T-helper 9 cell (primary cell): ENCODE measurements at places on chromosomes 2 and 18.

DNA sequence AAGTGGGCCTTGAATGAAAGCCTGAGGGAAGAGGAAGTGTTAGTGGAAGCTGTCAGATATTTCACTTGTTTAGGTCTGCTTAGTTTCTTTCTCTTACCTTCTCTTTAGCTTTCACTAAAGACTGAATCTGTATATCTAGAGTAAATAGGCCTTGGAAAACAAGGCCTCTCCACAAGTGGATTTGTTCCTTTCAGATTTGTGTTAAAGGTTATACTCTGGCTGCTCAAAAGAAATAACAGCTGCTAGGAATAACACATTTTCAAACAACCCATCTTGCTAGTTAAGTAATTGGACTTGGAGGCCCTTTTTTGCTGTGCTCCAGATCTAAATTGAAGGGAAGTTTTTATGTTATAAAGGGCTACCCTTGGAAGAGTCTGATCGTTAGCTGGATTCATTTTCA is 236.3 kb downstream of the KIAA1328 start:
- DNase-seq, result no peak

DNA sequence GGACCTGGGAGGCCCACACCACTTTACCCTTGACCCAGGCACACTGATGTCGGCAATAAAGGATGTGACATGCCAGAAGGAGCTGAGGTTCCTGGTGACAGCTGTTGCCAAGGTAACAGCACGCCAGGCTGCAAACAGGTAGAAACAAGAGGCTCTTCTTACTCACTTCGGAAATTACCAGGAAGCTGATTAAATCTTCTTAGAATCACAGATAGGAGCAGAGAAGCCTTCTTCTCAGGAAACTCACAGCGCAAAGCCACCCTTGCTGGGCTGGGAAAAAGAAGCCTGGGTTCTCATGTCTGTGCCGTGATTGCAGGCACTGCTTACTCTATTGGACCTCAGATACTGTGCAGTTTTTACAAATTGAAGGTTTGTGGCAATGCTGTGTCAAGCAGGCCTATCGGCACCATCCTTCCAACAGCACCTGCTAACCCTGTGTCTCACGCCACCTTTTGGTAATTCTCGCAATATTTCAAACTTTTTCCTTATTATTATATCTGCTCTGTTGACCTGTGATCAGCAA is 61.0 kb upstream of the TAF1B start:
- DNase-seq, result peak; percentile 64

DNA sequence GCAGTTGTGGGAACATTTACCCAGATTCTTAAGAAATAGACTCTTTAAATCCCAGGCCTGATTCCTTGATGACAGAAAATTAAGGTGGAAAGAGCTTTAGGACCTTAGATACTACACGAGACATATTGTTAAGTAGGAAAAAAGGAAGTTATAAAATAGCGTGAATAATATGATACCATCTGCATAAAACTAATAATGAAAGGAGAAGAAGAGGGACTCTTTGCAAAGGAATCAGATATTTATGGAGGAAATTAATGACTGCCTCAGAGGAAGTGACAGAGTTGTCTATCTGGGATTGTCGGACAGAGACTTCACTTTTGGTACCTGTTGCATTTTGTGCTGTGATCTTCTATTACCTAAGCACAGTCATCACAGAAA is 20.8 kb downstream of the APCDD1 start:
- DNase-seq, result no peak

DNA sequence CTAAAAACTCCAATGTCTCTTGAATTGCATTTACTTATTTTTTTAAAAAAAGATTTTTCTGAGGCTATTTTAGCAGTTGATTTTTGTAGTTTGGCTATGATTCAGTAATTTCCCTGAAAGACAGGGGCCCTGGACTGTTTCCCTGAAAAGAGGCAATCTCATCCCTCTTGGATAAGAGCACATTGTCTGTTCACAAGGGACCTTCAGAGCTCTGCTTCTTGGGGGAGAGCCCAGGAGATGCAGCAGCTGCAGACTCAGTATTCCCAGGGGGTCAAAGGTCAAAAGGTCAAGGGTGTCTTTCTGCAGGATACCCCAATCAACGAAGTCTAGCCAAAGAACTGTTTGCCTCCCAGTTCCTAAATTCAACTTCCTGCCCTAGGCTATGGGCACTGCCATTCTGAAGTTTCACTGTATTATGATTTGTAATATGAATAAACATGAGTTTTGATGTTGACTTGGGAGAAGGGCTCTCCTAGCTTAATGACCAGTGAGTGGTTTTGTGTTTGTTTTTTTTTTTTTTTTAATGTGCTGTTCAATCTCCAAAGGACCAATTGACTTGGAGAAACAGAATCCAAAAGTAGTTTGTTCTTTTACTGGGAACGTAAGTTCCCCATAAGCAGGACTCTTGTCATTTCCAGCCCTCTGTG is 157.0 kb upstream of the SERPINE2 start:
- no peak for DNase-seq

DNA sequence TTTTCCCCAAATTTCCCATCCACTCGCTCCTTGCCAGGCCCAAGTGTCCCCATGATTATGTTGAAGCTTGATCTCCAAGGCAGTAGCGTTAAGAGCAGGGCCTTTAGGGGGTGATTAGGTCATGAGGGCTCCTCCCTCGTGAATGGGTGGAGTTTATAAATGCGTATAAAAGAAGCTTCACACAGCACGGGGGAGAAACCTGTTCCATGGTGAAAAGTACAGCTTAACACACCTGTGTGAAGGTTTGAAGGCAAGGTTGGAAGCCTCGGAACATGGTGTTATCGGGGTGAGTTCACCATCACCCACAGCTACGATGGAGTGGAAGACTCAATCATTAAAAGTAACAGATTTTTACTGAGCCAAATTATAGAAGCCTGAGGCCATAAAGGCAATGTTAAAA is 137.4 kb upstream of the ALKAL2 start:
- no peak for DNase-seq

DNA sequence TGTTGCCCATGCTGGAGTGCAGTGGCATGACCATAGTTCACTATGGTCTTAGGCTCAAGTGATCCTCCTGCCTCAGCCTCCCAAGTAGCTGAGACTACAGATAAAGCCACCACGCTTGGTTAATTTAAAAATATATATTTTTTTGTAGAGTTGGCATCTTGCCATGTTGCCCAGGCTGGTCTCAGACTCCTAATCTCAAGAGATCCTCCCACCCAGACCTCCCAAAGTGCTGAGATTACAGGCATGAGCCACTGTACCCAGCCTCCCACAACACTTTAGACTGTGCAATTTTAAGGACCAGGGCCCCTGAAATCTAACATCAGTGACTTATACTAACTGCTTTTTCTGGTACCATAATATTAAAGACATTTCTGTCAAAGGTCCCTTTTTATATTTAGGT is 5.2 kb downstream of the TXNDC2 start:
- no peak for DNase-seq

- DNase-seq, result no peak
Measured at GRCh38 chr2:38187541-38188011, 111.6 kb upstream of the CYP1B1 start.

DNA sequence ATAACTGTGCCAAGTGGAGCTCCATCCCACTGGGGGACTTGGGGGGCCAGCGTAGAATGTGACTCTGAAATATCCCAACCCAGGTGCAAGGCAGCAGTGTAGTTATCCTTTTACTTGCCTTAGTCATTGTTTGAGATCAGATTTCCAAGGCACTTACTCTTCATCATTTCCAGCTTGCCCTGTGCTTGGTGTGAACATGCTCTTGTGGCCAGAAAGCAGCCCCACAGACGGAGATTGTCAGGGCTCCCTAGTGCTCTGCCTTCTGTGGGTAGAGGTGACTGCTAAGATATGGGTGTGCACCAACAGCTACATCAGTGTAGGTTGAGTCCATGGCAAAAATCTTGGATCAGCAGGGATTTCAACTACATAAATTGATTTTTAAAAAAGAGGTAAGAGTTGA is 2010.0 kb upstream of the PIK3C3 start:
- no peak for DNase-seq

- DNase-seq, result no peak
Measured at GRCh38 chr2:26429779-26430578, 28.3 kb downstream of the DRC1 start.

- no peak for DNase-seq
Measured at GRCh38 chr2:73249636-73250035, 15.5 kb downstream of the CCT7 start.

GRCh38 chr18:6341709-6342108 is 73.0 kb downstream of the L3MBTL4 start:
- DNase-seq, result no peak

GRCh38 chr2:139556789-139557188 is 776.6 kb upstream of the NXPH2 start:
- no peak for DNase-seq

GRCh38 chr18:58140387-58141325 is 96.6 kb downstream of the NEDD4L start:
- no peak for DNase-seq

- peak; percentile 77 for DNase-seq
Measured at GRCh38 chr2:70984576-70985282, 6.3 kb downstream of the ANKRD53 start.

DNA sequence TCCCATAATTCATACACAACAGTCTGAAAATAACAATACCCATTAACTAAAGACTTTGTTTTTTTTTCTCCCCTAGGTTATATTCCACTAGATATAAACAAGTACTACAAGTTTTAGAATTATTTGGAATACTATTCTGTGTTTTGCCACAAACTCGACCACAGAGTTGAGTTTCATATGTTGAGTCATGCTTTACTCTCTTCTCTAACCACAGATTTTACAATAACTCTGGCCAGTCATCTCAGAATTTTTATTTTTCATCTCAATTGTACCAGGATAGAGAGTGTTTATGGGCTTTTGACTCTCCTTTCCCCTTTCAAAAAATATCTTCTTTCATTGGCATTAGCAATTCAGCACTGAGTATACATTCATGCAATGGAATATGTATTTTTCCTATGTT is 348.7 kb upstream of the GALNT5 start:
- no peak for DNase-seq

- DNase-seq, result no peak
Measured at GRCh38 chr18:58755304-58756010, 84.2 kb downstream of the MALT1 start.

- no peak for DNase-seq
Measured at GRCh38 chr2:198135481-198135934, 331.1 kb downstream of the PLCL1 start.

GRCh38 chr18:59197636-59198035 is 22.3 kb upstream of the GRP start:
- no peak for DNase-seq

DNA sequence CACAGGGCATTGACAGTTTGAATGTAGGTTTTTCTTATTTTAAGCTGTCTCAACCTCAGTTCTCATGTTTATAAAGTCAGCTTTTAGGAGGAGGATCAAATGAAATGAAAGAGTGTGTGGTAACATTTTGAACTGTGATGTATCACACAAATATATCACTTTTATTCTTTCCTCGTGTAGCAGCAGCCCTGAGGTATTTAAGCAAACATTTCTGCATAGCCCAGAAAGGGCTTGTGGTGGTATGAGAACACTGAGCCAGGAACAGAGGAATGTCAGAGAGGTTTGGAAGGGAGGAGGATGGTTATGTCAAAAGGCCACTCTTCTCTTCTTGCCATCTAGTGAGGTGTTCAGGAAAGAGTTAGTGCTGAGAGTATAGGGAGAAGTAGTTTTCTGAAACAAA is 150.2 kb downstream of the PARD3B start:
- no peak for DNase-seq

- no peak for DNase-seq
Measured at GRCh38 chr2:8364668-8365067, 317.2 kb upstream of the ID2 start.

GRCh38 chr2:99805930-99806476 is 316.2 kb upstream of the REV1 start:
- DNase-seq, result no peak

- DNase-seq, result no peak
Measured at GRCh38 chr2:100513650-100514049, 43.4 kb downstream of the NMS start.

DNA sequence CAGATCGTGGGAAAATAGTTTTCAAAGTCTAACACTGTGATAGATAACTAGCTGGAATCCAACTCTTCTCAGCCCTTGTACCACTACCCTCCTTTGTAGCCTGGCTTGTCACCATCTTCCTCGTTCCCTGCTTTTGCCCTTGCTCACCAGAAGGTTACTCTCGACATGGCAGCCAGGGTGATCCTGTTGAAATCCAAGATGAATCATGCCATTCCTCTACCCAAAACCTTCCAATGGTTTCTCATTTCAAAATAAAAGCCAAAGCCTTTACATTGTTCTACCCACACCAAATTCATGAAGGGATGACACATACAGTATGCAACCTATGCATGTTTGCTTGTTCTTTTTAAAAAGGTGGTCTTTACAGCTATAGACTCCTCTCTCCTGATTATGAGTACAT is 45.7 kb downstream of the STAT4 start:
- no peak for DNase-seq

DNA sequence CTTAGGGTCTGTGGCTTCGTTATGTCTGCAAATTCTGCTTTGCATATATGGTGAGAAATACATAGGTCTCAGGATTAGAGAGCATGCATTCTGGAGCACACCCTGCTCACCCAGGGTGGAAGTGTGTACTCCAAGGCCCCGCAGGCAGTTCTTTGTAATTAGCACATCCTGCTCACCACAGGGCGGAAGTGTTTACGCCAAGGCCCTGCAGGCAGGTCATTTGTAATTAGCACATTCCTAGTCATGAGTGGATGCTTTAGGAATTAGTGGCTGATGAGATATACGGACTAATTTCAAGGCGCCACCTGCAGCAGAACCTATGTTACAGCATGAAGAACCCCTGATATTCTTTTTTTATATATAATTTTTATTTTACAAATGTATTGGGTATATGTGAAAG is 4.2 kb downstream of the ALLC start:
- no peak for DNase-seq

DNA sequence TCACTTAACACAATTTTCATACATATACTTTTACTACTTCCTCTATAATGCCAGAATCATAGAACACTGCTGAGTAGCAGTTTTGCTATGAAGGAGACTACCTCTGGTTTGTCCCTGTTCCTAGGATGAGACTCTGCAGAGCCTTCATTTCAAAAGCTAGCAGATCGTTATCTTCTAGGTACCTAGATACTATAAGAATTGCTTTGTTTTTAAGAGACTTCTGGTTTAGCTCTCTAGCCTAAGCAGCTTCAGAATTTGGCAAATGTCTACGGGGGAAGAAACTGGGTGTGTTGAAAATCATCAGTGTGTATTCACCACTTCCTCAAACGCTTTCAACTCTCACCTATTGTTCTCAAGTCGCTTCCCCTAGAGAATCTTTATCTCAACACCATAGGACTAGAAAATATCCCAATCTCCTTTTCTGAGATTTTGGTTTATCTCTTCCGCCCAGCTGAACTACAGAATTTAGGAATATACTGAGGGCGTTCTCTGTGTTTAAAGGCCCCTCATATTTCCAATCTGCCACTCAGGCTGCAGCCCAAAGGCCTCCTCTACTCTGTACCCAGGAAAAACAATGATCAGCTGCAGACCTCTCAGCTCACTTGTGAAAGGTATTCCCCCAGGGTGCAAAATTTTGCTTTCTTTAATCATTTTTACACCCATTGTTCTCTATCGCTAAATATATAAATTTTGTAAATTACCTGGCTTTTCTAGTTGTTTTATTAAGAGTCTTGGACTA is 28.7 kb downstream of the SMAD2 start:
- no peak for DNase-seq

- DNase-seq, result no peak
Measured at GRCh38 chr2:60463249-60463648, 90.2 kb downstream of the BCL11A start.

GRCh38 chr18:58766946-58767345 is 95.7 kb downstream of the MALT1 start:
- no peak for DNase-seq

GRCh38 chr2:225559072-225559415 is 159.5 kb downstream of the NYAP2 start:
- DNase-seq, result no peak
